Activated CD4-positive, alpha-beta T cell treated with anti-CD3 and anti-CD28 coated beads, Interleukin-2, amount 10 ng/mL, durations not matched to agents 24 days and 14 days (primary cell): ENCODE measurements at places on chromosomes 12 and 14.

- DNase-seq = no peak
Observed at GRCh38 chr12:131844656-131845055, 16.5 kb downstream of the MMP17 start.

DNA sequence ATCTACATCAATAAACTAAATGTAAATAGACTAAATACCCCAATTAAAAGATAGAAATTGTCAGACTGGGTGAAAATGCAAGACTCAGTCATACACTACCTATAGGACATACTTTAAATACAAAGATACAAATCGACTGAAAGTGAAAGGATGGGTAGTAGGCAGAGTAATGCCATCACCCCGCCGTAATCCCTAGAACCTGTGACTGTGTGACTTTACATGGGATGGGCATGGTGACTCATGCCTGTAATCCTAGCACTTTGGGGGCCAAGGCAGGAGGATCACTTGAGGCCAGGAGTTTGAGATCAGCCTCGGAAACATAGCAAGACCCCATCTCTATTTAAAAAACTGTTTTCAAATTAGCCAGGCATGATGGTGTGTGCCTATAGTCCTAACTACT lies 2.6 kb upstream of the EVL start:
- DNase-seq = peak; percentile 82

DNA sequence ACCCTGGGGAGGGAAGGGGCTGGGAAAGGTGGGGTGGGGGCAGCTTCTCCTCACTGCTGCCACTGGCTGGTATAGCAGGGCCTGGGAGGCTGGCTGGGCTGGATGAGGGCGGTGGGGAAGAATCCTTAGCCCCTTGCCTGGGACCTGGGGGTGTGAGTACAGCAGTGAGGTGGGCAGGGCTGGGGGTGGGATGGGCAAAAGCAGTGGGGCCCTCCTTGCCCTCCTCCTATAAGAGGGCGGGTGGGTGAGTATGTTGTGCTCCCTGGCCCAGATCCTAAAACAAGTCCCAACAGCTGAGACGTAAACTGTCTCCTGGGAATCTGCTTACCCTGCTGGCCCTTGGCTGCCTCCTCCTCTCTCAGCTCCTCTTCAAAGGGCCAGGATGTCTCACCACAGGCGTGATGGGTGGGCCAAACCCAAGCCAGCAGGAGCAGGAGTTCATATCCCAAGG lies 2.2 kb downstream of the NCKAP5L start:
- DNase-seq = no peak

DNA sequence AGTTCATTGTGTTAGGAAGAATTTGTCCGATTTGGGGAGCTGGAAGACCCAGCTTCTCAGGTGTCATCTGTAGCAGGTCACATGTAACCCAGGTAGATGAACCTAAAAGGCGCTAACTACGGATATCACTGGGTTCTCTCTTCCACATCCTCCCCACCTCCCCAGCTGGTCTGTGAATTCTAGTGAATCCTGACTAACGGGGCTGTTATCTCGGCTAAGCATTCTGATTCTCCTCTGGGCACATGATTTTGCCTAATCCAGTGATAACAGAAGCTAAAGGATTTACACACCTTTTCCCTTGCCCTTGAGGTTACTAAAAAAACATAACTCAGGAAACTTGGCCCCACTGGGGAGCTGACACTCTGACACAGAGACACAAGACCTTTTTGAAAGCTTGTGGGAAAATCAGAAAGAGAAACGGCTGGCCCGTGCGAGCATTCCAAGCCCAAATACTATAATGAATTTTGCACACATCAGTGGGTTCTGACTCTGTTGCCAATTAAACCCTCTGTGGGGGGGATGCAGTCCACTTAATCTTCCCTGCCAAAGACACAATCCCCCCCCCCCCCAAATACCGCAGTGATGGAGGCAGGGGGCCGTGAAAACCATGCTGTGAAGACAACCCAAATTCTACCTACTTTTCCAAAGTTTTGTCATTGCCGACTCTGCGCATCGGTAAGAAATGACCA lies 81.0 kb upstream of the FZD10 start:
- DNase-seq = no peak

GRCh38 chr12:96436366-96437170 lies 36.3 kb upstream of the CDK17 start:
- DNase-seq = no peak

DNA sequence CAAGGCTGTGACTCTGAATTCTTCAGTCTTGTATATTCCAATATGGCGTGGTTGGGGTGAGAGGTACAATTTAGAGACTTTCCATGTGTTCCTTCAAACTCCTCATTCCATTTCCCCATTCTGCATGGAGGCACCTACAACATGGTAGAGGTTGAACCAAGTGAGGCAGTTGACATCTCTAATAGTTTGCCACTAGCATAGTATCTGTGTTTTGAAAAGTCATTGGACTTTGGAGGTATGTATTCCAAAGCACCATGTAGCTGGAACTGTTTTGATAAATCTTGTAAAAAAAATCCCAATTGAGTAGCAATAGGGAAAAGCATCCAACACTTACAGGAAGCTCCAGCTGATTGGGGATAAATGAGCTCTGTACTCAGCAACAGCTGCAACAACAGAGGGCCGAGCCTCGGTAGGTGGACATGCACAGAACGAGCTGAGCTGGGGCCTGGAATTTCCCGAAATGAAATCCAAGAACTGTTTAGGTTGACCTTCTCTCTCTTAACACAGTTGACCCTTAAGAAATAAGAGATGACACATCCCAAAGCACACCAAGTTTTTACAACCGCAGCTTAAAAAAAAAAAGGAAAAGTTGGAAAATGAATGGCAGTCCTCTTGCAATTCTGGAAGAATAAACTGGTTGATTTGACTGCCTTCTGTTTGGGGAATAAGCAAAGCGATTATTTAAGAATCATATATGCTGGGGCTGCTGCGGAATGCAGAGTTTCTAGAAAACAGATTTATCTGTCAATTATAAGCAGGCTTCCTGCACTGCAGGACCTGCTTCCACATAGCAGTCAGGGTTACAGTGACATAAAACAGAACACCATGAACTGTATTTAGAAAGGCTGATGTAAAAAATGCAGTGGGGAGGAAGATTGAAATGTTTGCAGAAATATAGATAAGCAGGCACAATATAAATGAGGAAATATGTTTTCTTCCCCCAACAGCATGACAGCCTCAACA lies 194.6 kb upstream of the KRR1 start:
- no peak for DNase-seq

GRCh38 chr12:2999265-2999841 lies 40.2 kb downstream of the TEAD4 start:
- no peak for DNase-seq

- DNase-seq = no peak
Observed at GRCh38 chr12:106840243-106840642, 65.8 kb downstream of the RIC8B start.

- DNase-seq = no peak
Observed at GRCh38 chr12:121144416-121144914, 11.8 kb downstream of the P2RX7 start.

DNA sequence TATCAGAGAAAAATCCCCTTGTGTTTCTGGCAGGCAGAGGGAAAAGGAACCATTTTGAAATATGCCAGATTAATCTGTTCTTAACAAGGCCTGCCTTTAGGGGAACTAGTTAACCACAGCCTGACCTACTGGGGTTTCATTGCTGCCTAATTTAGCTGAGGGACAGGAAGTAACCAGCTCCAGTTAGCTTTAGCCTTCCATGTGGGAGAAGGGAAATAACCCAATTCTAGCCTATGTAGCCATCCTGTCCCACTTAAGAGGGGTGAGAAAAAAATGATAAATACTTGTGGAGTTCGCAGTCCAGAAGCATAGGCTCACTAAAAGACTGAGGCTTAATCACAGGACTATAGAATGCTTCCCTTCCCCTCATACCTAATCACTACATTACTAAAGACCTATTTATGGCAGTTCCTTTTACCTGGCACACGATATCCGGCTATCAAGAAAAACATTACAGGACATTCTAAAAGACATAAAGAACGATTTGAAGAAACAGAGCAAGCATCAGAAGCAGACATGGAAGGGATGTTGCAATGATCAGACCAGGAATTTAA lies 22.8 kb downstream of the COX8C start:
- DNase-seq = no peak

DNA sequence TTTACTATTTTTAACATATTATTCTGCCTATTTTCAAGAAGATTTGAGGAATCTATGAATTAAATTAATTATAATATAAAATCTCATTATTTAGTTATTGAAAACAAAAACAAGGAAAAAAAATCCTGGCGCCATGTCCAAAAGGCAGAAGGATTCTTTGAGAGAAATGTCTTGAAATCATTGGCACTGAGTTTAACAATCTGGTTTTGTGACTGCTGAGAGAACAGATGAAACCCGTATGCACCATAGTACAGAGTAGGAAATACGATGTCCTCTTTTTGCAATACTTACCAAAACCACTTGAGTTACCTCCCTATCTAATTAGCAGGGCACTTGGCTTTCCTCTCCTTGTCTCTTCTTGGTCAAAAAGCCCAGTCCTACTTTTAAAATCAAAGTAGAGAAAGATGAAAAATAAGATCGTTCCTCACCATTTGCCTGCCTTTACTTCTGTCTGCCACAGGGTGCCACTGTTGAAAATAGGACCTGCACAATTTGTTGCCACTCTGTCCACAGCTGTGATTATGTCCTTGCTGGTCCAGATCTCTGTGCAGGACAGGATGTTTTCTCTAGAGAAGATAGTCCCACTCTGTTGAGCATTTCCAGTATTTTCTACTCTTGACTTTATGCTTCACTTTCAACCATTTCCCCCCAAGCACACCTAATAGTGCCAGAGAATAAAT lies 179.7 kb downstream of the PDZRN4 start:
- DNase-seq = no peak

DNA sequence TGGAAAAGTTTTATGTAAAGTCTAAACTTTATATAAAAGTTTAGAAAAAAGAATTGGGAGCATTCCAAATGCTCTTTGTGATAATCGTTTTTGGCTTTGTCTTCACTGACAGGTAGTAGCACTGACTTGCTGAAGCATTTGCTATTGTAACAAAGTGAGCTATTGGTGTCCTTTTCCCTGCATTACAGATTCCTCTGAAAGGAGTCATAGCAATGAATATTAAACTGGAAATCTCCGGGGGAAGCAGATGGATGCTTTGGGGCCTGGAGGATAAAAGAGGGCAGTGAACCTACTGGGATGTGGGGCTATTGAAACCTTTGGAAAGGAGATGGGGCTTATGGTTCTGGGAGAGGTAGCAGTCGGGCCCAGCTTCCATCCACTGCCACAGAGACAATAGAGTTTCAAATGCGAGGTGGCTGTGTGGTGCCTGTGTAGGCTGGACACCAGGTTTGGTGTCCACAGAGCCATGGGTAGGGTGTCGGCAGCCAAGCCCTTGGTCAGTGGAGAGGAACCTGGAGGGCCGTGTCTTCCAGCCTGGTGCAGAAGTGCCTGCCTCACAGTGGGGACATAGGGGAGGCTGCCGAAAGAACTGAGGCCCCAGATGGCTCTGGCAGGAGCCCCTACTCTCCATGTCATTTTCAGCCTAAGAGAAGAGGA lies 10.1 kb downstream of the GSG1 start:
- DNase-seq = no peak

- DNase-seq = no peak
Observed at GRCh38 chr14:64937821-64938193, 4.7 kb downstream of the GPX2 start.

DNA sequence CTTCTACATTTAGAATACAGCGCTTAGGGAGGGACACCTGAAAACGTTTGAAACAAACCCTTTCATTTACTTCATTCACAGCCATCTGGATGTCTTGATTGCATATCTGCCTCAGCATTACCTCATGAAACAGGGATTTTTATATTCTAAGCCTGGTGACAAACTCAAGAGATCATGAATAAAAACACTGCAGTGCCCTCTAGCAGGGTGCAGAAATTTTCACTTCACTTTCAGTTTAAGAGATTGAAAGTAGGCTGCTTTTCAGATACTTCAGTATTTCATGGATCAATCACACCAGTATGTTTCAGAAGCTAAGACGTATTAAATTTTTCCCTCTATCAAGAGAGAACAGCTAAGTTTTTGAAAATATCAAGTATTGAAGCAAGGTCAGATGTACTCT lies 467.8 kb downstream of the MDGA2 start:
- DNase-seq = no peak

DNA sequence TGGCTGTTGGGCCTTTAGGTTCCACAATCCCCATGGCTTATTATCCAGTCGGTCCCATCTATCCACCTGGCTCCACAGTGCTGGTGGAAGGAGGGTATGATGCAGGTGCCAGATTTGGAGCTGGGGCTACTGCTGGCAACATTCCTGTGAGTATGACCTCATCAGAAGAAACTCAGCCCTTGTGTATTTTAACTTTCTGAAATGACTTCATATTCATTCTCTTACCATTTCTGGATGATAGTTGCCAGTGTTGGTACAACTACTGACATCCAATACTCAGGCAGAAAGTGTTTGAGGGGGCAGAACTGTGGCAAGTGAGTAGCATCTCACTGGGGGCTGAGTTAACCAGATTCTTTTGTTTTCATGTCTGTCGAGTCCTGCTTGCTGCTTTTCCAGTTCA lies 2.3 kb downstream of the DAZAP2 start:
- DNase-seq = no peak

DNA sequence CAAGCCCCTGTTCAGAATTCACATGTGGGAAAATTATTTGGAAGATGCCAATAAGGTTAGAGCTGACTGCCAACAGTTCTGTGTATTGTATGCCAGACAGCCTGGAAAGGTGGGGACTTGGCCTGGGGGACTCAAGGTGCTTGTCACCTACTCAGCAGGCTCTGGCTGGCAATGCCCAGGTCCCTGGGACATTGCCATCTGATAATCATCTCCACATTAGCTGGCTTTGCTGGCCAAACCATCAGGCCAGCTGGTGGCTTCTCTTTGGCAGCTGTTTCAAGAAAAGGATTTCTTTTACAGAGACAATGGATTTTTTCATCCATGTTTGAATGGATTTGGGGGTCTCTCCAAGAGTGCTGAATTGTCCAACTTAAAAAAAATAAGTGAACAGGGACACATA lies 165.2 kb downstream of the BRMS1L start:
- no peak for DNase-seq

DNA sequence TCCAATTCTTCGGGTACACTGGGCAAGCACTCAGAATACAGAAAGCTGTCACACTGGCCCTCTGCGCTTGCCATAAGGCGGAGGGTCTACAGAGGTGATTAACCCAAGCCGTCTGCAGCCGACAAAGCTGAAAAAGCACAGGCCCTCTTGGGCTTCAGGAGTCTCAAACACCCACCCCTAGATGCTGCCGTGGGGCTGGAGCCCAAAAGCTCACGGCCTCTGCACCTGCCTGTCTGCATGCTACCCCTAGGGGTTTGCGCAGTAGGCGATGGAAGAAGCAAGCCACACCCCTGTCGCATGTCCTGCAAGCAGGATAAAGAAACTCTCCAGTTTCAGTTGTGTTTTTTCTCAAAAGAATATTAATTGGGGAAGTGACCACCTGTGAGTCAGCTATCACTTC lies 118.8 kb upstream of the PLEKHA5 start:
- no peak for DNase-seq

DNA sequence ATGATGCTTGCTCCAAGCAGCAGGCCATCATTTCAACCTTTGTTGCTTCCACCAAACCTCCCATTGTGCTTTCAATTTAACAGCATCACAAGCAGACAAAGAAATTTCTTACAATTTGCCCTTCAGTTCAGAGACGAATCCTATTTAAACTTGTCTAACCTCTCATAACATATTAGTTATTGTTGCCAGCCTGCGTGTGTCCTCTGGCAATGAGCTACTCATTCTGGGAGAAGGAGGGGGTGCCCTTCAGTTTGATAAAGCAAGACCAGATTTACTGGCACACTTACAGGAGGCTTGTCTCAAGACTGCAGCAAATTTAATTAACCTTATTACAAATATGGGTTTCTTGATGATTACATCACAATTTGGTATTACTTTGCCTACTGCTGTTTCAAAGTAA lies 203.6 kb upstream of the SOX5 start:
- DNase-seq = no peak
